ENCODE measurements at places on chromosomes 1 and 21.
A peak's percentile ranks its signal among the peaks of the same experiment; 100 is the strongest.

DNA sequence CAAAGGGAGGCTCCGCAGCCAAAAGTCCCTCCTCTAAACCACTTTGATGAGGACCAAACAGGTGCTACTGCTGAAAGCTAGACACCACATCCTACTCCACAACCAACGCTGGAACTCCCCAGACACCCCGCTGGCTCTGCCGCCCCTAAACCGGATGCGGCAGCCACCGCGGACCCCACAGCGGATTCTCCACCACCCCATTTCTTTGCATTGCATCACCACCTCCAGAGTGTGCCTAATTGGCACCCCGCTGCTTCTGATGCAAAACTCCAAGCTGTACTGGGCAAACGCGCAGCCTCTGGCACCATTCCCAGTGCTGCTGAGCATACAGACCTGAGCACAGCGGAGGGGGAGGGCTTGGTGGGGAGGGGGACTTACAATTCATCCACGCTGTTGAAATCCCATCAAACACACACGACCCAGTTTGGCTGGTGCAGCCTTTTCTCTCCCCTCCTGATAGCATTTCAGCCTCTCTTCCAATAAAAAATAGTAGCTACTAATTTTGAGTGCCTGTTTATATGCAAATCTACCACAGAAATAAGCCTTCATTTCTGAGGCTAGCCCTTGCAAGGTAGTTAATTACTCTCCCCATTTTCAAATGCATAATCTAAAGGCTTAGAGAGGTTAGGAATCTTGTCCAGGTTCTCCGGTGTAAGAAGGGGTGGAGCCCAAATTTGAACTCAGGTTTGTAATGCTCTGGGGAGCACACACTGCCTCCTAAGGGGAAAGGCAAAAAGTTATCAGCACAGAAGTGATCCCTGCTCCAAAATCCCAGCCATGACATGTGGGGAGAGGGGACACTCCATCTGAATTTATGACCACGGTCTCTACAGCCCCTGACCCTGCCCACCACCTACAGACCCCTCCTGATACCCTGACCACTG, 12.2 kb upstream of the RGS16 start:
- peak; percentile 35 for DNase-seq

- no peak for DNase-seq
Measured at GRCh38 chr21:25466470-25466869, 140.8 kb downstream of the MRPL39 start.

- no peak for DNase-seq
Measured at GRCh38 chr1:109995536-109995935, 11.0 kb downstream of the AHCYL1 start.

GRCh38 chr21:43370091-43370658, 56.8 kb downstream of the SIK1 start:
- no peak for DNase-seq

- no peak for DNase-seq
Measured at GRCh38 chr1:209390764-209391163, 192.8 kb upstream of the CAMK1G start.

DNA sequence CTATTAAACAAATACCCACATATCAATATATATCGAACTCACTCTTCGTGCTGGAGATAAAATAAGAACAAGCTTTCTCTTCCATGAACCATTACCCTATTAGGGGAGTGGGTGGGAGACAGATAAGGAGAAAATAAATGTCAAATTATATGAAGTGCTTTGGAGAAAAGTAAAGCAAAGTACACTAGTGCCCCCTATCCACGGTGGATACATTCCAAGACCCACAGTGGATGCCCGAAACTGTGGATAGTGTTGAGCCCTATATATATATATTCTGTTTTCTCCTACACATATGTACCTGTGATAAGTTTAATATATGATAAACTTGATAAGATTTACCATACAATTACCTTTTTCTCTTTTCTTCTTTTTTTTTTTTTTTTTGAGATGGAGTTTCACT, 54.6 kb downstream of the FH start:
- no peak for DNase-seq
